ENCODE measurements at places on chromosomes 5 and 9.

- DNase-seq, result no peak
Measured at GRCh38 chr5:173688703-173689102, 72.3 kb upstream of the BOD1 start.

GRCh38 chr9:2638871-2639673 lies 17.5 kb downstream of the VLDLR start:
- no peak for DNase-seq

DNA sequence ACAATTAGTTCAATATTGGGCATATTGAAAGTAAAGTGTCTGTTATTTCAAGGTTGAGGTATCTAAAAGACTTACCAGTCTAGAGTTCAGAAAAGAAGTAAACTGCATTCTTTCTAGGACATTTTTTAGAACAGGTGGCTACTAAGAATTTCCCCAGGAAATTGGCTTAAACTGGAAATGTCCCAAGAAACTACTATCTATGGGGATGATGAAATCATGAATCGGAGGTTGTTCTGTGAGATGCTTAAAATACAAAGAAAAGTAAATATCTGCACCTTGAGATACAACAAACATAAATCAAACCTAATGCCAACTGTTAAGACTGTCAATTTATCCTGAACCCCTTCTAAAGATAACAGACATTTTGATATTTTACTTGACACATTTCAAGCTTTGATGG lies 226.5 kb upstream of the NREP start:
- DNase-seq, result no peak

DNA sequence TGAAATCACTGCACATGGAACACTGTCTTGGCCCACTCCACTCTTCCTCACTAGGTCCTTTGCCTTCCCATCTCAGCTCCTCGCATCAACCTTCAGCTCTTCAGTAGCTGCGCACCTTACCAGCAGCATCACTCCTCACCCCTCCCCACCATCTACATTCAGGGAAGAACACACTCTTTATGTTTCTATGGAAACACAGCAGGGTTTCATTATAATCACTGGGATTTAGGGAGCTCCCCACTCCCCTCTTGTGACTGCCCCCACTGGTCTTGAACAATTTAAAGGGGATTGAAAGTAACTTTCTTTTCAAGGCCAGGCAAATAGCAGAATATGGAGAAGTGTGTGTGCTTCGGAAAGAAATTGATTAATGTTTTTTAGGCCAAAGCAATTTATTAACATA lies 111.2 kb downstream of the INSYN2B start:
- DNase-seq, result no peak

- peak; percentile 67 for DNase-seq
Measured at GRCh38 chr9:116209414-116210116, 56.0 kb downstream of the PAPPA start.

- peak; percentile 63 for DNase-seq
Measured at GRCh38 chr5:96752341-96753016, 55.3 kb downstream of the ERAP1 start.

DNA sequence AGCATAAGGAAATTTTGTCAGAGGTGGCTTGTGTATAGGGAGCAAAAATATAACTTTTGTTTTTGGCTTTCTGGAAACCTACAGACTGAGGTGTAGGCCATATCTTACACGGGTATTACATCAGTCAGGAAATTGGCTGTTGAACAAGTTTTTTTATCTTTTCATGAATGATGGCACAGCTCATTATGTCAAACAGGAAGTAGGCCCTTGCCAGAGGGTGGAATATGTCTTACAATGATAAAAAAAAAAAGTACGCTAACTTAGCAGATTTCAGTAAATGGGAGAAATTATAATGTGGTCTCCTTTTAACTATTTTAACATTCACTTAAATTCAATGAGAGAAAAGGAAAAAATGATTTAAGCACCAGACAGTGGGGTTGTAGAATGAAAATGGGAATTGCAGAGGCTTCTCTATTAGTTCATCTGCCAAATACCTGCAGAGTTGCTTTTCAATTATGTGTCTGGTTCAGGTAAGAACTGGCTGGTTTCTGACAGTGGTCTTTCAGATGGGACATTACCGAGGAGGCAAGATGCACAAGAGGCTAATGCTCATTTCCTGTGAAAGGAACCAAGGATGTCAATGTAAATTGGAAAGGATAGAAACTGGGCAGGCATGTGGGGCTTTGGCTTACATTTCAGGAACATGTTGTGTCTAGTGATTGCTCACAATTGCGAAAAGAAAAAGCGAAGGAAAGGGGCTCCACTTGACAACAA lies 169.9 kb downstream of the NNT start:
- peak; percentile 84 for DNase-seq

GRCh38 chr5:133546500-133546899 lies 65.8 kb downstream of the FSTL4 start:
- no peak for DNase-seq

DNA sequence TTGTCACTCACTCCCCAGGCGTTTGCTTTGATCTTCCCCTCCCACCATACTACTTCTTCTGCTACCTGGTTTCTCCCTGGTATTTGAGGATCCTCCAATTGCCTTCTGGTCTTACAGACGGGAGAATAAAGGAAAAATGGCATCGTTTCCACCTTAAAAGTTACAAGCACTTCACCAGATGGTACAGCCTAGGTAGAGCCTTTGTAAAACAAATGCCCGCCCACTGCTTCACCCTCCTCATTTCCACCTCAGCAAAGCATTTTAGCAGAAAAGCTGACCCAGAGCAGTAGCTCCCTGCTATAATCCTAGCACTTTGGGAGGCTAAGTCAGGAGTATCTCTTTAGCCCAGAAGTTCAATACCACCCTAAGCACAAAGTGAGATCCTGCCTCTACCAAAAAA lies 5.1 kb upstream of the ANXA2R start:
- DNase-seq, result no peak

DNA sequence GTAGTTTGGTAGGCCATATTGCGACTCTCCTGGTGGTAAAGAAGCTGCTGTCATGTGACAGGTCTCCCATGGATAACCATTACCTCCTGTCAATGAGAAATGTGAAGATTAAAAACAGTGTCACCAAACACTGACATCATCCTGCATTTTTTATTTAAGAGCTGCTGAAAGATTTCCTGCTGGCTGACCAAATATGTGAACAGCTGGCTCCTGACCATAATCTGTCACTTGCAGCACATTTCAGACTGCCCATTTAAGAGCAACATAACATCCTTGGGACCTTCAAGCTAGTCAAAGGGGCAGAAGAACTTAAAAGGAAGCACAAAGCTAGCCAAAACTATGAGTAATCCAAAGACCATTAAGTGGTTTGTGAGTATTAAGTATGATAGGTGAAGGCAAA lies 288.0 kb downstream of the IZUMO3 start:
- peak; percentile 81 for DNase-seq

DNA sequence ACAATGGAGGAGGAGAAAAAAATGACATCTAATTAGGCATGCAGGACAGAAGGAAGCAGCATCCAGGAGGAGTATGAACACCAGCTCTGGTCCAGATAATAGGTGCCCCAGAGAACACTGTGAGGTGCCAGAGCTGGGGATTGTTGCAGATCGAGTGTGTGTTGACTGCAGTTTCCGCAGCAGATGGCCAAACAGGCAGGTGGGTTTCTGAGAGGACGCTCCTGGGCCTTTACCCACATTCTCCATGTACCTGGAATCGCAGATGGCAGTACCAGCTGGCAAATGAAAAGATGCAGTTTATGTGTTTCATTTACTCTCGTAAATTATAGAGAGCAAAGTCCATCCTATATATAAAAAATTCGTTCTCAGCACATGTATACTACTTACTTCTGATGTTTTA lies 182.2 kb upstream of the ISL1 start:
- no peak for DNase-seq

GRCh38 chr5:66438696-66439095 lies 157.5 kb upstream of the MAST4 start:
- no peak for DNase-seq

DNA sequence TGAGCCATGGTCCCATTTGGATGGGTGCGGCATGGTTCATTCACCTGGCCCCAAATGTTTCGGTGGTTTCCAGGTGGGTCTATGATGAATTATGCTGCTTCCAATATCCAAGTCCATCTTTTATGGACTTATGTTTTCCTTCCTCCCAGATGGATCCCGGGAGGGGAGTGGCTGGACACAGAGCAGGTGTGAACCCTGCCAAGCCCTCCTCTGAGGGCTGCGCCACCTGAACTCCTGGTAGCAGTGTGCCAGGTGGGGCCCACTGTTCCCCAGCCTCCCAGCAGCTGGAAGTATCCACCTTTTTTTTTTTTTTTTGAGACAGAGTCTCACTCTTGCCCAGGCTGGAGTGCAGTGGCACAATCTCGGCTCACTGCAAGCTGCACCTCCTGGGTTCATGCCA lies 42.9 kb downstream of the WNK2 start:
- DNase-seq, result no peak

Measured in fibroblast of skin of abdomen (primary cell).